ENCODE measurements at places on chromosomes 2 and 18. TPM values are rescaled to one million over a fixed set of nuclear protein-coding genes. Genes with fewer than 3 reads are reported as not detected.

Gene RAB17
- 1.2 TPM for total RNA-seq

Gene TGFA
- total RNA-seq, result 5.8 TPM

Gene CKAP2L
- total RNA-seq, result 4.1 TPM

Gene XDH
- total RNA-seq, result 0.24 TPM

Gene E2F6
- 13.2 TPM for total RNA-seq

Gene ALLC
- 0.48 TPM for total RNA-seq

Gene COBLL1
- total RNA-seq, result 46.9 TPM

Gene DLX2
- total RNA-seq, result 0.96 TPM

Gene ALPG
- total RNA-seq, result not detected

Gene IL18R1
- 6.7 TPM for total RNA-seq

Gene CIB4
- total RNA-seq, result not detected

Gene UGT1A4
- not detected for total RNA-seq

Gene RETSAT
- 55.1 TPM for total RNA-seq

Measured in umbilical cord (tissue), 2 donors.